NCI-H774 (cell line): ENCODE measurements at places on chromosomes 3 and 15.
A peak's percentile ranks its signal among the peaks of the same experiment; 100 is the strongest.

- no peak for DNase-seq
Observed at GRCh38 chr15:77454265-77454664, 33.6 kb downstream of the HMG20A start.

DNA sequence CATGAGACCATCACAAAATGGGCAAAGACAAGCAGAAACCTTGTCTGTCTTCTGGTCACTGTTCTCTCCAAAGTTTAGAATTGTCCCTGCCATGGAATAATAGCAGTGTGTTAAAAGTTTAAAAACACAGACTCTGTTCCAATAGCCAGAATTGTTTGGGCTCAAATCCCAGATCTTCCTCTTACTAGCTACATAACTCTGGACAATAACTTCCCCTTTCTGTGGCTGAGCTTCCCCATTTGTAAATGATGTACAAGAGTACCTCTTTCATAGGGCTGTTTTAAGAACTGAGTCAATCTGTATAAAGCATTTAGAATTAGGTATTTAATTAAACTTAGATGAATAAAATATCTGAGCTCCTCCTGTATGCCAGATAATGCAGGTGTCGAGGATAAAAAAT lies 623.0 kb downstream of the NTRK3 start:
- no peak for DNase-seq

- DNase-seq: peak; percentile 64
Observed at GRCh38 chr15:23877502-23878412, 190.7 kb upstream of the NDN start.

DNA sequence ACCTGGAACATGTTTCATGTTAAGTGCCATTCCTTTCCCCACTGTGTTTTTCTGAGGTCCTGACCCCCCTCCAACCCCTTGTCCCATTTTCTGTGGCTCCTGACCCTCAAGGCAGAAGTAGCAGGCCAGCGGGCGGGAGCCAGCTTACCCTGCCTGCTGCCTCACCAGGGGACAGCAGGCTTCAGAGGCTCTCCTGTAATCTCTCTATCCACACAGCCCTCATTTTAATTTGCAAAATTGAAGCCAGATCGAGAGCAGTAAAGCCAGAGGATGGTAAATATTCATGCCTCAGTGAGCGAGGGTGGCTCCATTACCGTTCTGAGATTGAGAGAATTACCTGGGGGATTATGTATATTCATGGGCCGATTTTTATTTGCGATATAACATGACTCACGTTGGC lies 147.6 kb downstream of the DNAJB8 start:
- no peak for DNase-seq

- DNase-seq: no peak
Observed at GRCh38 chr3:51380601-51381332, 4.3 kb upstream of the MANF start.

DNA sequence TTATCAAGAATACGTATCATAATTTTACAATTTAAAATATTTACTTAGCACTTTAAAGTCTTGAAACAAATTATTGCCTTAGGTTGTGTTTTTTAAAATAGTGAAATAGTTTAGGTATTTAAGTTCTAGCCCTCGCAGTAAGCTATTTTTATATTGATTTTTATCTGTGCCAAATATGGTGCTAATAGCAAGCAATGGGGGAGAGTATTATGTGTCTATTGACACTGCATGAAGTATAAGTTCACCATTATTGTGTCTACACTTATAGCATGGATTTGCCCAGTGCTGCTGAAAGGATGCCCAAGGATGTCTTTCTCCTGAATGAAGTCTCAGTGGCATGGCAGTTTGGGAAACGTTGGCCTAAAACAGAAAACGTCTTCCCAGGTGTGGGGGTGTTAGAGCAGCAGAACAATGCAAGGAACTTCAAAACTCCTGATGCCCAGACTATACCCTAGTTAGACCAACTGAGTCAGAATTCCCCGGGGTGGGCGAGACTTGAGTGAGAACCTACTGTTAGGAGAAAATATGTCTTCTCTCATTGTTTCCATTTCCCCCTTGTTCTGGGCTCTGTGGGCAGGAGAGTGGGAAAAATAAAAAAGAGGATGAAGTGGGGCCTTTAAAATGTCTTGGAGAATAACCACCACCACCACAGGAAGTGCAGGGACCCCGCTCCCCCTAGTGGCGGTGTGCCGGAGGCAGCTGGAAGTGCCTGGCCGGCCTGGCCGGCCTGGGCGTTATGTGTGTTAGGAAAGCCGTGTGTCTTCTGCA lies 104.2 kb upstream of the SLC7A14 start:
- peak; percentile 47 for DNase-seq

DNA sequence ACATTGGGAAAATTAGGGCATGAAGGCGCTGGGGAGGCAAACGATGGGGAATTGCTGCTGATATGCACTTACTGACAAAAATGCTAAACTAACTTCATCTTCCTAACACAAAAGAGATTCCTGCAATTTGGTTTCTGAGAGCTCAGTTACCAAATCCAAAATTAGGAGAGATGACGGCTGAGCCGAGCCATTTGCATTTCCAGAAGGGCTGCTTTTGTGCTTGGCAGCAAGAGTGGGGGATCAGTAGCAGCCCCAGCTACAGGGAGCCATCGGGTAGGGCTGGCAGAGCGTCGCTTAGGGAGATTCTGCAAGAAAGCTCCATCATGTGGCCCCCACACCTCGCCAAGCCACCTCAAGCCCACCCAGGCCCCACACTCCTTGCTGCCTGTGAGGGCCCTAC lies 16.1 kb upstream of the DUSP7 start:
- DNase-seq: no peak

GRCh38 chr15:69031013-69032001 lies 16.8 kb downstream of the NOX5 start:
- peak; percentile 47 for DNase-seq

DNA sequence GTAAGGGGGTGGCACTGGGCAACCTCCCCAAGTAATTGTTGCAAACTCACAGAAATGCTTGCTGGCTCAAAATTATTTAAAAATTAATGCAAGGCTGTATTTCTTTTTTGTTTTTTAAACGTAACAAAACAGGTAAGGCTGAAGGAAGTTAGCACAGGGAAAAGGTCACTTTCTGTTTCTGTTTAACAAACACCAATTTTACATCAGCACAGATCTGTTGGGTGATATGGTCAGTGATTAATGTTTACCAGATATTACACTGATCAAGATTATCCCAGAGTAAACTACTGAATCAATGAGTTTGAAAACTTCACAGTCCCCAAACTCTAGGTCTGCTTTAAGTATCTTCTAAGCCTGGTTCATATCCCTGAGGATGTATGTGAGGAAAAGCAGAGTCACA lies 558.0 kb downstream of the FOXP1 start:
- DNase-seq: no peak

GRCh38 chr3:149647285-149647684 lies 10.5 kb downstream of the WWTR1 start:
- DNase-seq: no peak

GRCh38 chr3:12832350-12833221 lies 8.8 kb downstream of the RPL32 start:
- DNase-seq: no peak

DNA sequence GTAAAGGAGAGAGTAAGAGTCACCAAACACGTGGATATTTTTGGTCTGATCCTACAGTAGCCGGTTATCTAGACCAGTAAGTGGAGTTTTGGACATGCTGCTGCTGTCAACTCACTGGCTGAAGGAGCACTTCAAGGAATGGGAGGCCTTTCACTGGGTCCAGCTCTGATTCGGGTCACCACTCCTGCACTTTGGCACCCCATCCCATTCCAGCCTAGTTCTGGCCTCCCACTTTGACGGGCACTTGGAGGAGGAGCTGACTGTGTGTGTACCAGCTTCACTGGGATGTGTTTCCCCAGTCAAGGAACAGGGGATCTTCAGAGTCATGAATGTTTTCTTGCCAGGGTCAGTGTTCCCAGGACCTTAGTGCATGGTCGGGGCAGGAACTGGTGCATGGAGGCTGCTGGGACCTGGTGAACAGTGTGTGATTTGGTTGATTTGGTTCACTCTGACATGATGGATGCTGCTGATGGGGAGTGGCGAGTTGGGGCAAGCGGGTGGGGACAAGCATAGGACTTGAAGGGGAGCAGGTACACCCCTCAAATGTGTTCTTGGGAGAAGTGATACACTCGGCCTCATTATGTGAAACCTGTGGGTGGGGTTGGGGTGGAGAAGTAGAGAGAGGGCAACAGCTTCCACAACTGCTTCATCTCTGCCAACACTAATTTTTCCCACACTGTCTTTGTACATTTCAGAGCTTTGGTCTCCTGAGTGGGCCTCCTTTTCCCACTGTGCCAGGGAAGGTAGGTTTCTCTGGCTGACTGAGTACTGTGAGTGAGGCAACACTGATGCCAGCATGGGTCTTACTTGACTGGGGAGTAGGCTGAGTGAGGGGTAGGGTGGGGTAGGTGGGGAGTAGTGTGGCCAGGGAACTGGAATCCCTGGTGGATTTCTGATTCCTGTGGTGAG lies 64.0 kb downstream of the RGMA start:
- no peak for DNase-seq

- no peak for DNase-seq
Observed at GRCh38 chr3:64203216-64203615, 22.1 kb downstream of the PRICKLE2 start.

DNA sequence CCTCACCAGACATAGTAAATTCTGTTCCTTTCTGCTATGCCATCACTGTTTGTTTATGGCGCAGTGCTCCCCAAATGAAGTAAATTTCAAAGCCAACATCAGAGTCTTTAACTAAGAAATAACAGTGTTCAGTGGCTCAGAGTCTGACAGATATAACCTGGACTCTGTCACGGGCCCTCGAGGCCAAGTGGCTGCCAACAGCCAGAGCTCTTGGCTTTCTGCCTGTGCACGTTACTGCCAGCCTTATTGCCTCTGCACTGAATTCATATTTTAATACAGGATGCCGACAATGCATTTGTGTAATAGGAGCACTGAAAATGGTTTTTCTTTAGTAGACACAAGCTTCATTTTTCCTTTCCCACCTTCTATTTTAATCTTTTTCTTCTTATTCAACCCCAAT lies 219.9 kb downstream of the NLGN1 start:
- DNase-seq: no peak

DNA sequence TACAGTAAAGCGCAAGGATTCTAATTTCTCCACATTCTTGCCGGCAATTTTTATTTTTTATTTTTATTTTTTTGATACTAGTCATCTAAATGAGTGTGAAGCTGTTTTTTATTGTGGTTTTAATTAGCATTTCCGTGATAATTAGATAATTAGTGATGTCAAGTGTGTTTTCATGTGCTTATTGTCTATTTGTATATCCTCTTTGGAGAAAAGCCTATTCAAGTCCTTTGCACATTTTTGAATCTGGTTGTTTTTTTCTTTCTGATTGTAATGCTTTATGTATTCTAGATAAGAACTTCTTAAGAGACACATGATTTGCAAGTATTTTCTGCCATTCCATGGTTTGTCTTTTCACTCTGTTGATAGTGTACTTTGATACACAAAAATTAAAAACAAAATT lies 16.1 kb downstream of the CTDSPL2 start:
- DNase-seq: no peak

GRCh38 chr15:69663982-69664381 lies 211.4 kb downstream of the RPLP1 start:
- DNase-seq: no peak

- peak; percentile 26 for DNase-seq
Observed at GRCh38 chr3:157204431-157204830, 44.5 kb upstream of the CCNL1 start.

- no peak for DNase-seq
Observed at GRCh38 chr15:68445351-68445750, 13.4 kb upstream of the ITGA11 start.

DNA sequence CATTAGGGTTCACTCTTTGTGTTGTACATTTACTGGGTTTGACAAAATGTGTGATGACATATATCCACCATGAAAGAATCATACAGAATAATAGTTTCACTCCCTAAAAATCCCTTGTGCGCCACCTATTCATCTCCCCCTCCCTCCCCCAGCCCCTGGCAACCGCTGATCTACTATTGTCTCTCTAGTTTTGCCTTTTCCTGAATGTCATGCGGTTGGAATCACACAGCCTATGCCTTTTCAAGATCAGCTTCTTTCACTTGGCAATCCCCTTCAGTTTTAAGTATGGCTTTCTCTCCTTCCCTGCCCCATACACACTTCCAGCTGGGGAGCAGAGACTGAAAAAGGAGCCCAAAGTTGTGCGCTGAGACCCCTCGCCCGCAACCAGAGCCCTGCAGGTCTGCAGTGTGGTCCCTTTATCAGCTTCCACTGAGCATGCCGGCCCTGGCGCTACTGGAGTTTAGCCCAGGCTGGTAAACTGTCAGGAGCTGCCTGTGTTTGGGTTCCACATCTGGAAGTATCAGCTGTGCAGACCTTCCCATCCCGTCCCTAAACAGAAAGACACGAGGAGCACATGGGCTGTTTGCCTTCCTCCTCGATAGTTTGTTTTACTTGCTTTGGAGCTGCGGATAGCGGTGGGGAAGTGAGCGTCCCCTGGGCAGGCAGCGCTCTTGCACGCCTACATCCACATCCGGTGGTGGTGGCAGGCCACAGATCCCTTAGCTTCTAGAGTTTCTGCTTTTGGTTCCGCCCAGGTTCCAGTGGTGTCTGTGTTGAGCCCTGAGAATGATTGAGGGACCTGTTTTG lies 12.3 kb downstream of the BOC start:
- no peak for DNase-seq

- DNase-seq: no peak
Observed at GRCh38 chr15:81091889-81092558, 42.0 kb upstream of the CFAP161 start.

GRCh38 chr15:67501177-67501835 lies 19.6 kb upstream of the C15orf61 start:
- peak; percentile 20 for DNase-seq

DNA sequence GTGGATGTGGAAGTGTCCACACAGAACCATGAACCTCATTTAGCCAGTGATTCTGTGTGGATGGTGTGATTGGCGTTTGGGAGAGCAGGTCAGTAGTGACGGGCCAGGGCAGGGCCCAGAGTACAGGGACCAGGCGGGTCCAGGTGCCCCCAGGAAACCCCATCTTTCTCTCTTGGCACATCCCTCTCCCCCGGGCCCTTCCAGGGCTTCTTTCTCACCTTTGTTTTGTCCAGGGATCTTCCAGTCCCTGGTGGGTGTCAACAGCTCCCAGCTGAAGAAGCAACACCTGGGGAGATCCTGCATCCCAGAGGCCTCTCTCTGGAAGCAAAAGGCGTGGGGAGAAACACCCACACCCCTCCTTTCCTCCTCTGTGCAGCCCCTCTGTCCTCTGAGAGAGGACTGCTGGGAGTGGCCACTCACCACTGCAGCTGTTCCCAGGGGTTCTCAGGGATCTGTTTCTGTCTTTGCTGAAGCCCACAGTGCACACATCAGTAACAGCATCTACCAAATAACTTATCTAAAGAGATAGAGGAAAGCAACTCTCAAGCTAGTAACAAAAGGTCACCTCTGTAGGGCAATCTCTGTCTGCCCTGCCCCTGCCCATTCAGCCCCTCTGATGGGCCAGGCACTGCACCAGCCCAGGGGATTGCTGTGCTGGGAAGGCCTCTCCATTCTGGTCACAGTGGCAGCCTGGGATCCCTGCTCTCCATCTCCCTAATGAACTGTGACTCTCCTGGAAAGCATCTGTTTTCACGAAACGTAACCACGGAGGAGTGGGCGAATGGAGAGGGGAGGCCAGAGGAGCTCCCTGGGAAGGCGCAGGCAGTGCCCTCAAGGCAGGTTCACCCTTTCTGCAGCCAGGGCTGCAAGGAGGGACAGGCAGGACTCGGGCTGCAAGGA lies 98.3 kb upstream of the ALDH1A3 start:
- DNase-seq: no peak

- DNase-seq: no peak
Observed at GRCh38 chr3:103247459-103247858, 812.6 kb downstream of the ZPLD1 start.

GRCh38 chr15:90617171-90617570 lies 87.4 kb downstream of the CRTC3 start:
- no peak for DNase-seq

- no peak for DNase-seq
Observed at GRCh38 chr3:152309535-152310307, 41.0 kb downstream of the MBNL1 start.
